ENCODE measurements at places on chromosomes 2 and 18.

DNA sequence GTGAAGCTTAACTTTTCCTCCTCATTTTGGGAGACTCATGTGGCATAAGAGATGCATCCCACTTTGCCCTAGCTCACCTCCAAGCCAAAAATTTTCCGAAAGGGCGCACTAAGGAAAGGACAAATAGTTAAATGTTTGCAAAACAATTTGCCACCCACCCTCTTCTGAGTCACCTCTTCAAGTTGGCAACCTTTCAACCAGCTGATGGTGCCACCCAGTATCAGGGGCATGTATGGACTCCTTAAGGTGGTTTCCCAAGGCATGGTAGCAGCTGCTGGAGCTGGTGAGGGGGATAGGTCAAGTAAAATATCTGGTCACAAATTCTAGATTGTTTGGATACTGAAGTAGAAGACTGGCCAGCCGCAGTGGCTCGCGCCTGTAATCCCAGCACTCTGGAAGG lies 17.2 kb upstream of the ITGAV start:
- DNase-seq, result no peak

- DNase-seq, result no peak
Observed at GRCh38 chr18:3806656-3807055, 356.7 kb downstream of the TGIF1 start.

DNA sequence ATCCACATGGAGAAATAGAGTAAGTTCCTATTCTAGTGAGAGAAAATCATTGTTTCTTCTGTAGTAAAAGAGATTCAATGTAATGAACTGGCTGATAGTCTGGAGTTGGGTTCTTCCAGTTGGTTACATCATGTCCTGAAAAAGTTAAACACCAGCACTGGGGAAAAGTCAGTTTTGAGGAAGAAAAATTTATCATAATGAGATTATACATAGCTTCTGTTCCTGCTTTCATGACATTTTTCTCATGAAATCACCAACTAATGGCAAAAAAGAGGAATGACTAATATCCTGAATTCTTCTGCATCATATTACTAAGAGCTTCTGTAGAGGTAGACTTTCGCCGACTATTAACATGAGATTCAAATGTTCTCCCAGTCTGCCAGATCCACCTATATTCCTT lies 69.2 kb upstream of the SLC9A2 start:
- DNase-seq, result no peak

DNA sequence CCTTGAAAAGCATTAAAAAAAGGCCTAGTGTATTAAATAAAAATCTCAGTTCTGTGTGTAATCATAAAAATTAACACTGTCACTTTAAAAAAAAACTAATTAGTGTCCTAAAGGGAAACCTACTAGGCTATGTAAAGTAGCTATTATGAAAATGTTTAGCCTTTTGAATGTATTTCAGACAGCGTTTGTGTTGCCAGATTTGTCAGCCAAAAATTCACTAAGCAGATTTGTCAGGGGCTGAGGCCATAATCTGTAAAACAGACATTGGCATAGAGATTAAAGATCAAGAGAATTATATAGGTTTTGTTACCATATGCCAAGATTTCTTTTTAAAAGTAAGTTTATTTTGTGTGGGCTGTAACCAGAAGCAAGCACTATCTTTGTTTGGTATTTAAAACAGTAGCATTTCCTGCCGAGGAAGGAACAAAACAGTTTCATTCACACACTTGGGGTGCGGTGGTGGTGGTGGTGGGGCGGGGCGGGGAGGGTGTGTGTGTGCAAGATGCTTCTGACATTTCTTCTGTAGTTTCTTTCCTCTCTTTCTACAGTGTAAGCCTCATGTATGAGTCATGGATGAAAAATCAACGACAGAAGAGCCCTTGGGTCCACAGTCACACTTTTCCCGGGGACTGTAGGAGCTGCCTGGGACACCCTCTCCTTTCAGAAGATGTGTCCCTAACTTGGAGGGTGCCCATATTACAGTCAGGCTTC lies 328.5 kb upstream of the FANCL start:
- no peak for DNase-seq

GRCh38 chr2:10180229-10180628 lies 57.7 kb downstream of the RRM2 start:
- DNase-seq, result no peak

- no peak for DNase-seq
Observed at GRCh38 chr2:8858264-8858663, 20.9 kb upstream of the KIDINS220 start.

All from forelimb muscle (tissue), 1 donor.